OCI-M1 (cell line): ENCODE measurements at places on chromosomes 6 and 20.

- no peak for DNase-seq
Measured at GRCh38 chr6:17865243-17865642, 122.2 kb downstream of the KIF13A start.

GRCh38 chr6:106630366-106630765, 988 bp downstream of the QRSL1 start:
- peak; percentile 59 for DNase-seq

- no peak for DNase-seq
Measured at GRCh38 chr20:45098103-45098773, 2.7 kb downstream of the KCNS1 start.

DNA sequence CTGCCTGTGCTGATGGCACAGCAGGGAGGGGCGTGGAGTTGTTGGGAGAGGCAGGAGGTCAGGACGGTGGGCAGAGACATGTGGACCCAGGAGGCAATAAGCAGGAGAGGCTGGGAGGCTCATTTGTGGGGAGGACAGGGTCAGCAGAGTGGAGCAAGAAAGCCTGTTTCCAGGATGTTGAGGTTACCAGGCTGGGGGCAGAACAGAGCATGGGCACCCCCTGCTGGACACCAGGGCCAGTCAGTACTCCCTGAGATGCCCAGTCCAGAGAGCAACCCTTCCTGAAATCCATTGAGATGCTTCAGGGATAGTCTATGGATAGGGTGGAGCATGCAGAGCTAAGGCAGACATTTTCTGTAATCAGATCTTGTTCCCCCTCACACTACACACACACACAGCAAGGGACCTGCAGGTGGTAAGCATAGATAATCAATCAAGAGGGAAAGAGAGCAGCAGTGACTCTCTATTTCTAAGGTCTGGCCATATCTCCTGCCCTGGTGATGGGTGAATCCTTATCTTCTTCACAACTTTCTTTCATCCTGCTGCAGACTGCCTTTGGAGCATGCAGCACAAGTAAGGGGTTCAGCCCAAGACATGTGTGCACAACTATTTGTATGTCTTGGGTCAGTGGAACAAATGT, 41.7 kb downstream of the MOCS1 start:
- DNase-seq: peak; percentile 42

DNA sequence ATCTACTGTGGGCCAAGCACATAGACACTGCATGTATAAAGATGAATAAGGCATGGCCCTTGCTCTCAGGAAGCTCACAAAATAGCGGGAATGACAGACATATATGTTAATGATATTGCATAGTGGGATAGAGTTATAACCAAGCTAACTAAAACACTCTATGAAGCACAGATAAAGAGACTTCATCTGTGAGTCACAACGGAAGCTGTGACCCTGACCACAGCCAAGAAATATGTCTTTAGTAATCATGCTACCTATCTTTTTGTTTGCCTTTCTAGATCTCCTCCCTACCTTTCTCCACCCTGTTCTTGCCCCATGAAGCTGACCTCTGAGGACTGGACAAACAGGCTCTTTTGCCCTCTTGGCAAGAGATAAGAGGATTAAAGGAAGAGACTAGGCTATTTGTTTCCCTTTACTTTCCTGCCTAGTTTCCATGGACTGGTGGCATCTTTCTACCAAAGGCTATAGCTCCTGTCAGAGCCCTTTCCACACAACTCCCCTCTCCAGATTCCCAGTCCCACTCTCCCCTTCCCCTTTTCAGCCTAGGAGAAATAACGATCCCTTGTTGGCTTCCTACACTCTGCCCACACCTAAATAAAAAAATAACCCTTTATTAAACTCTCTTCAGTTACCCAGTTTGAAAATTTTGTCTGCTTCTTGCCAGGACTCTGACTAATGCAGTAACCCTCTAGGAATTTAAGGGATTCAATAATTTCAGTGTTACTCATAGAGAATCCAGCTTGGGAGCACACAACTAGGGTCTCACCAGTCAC, 504.9 kb upstream of the MARCKS start:
- DNase-seq: peak; percentile 81

DNA sequence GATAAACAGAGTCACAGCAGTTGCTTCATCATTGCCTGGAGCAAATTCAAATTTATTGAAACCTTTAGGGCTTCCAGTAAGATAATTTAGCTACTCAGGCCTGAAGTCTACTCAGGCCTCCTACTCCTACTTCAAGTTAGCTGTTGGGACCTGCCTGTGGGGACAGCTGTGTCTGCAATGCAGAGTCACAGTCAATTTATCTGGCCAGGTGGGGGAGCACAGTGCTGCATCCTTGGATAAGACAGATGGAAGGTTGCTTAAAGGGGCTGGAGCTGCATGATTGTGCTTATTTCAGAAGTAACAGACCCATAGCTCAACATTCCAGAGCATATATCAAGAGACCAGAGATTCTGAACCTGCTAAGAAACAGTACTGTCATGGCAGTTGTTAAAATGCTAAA, 932.1 kb downstream of the QKI start:
- peak; percentile 37 for DNase-seq

DNA sequence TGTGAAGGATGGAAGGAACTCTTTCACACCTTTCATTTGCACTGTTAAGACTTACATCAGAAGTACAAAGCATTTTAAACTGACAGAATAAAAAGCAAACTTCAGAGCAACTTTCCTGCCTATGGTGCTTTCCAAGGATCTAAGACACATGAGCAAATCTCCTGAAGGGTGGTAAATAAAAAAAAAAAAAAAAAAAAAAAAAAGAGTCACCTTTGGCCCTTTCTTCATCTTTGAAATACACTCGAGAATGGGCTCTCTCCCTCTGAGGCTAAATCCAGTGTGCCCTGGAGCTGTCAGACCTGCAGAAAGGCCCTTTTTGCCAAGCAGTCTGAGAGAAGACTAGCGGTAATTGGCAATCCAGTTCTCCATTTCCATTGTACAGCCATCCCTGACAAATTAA, 1113.8 kb upstream of the FLRT3 start:
- no peak for DNase-seq

DNA sequence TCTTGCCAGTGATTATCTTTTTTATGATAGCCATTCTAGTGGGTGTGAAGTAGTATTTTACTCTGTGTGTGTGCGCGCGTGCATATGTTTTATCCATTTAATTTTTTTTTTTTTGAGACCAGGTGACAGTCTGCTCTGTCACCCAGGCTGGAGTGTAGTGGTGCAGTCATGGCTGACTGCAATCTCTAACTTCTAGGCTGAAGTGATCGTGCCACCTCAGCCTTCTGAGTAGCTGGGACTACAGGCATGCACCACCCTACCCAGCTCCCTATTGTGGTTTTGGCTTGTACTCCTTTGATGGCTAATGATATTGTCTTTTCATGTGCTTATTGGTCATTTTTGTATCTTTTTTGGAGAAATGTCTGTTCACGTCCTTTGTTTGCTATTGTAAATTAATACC, 33.3 kb downstream of the ITCH start:
- no peak for DNase-seq

- no peak for DNase-seq
Measured at GRCh38 chr6:3370361-3371221, 86.3 kb downstream of the SLC22A23 start.

DNA sequence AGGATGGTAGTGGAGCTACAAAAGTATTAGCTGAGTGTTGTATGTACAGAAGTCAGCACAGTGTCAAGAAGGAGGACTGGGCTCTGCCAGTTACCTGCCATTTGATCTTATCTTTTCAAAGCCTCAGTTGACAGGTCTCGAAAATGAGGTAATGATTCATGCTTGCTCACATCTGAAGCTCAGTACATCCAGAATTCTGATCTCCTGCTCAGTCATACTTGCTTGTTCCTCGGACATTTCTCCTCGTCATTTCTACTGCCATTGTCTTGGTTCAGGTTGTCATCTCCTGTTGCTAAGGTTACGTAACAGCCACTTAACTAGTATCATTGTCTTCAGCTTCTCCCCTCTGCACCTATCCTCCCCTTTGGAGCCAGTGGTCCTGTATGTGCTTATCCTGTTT, 89.5 kb downstream of the SLX4IP start:
- no peak for DNase-seq

GRCh38 chr6:136962661-136963060, 40.6 kb downstream of the SLC35D3 start:
- DNase-seq: peak; percentile 66

DNA sequence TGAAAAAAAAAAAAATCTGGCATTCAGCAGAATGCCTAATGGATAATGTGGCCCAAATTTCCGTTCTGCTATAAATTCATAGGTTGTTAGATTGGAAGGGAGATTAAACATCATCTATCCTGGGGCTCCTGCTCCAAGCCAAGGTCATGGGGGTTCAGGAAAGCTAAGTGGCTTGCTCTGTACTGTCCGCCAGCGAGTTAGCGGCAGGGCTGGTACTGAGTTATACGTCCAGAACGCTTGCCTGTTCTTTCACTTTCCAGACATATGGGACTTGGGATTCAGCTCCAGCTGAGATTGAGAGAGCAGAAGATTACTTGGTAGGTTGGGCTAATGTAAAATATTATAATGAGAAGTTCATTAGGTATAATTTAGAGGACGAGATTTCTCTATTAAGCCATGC, 858 bp downstream of the RWDD1 start:
- DNase-seq: peak; percentile 46

DNA sequence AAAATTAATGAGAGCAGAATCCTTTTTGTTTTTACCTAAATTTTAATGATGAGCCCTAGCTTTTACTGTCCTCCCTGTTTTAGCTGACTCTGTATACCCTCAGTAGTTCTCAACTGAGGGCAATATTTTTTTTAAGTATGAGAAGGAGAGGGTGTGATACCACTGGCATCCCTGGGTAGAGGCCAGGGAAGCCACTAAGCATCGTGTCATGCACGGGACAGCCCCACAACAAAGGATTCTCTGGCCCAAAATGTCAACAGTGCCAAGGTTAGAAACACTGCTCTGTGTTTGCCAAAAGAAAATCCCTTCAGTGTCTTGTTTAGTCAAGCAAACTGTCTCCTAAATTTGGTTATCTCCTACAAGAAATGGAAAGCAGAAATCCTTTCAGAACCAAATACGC, 210.4 kb downstream of the KCNQ5 start:
- no peak for DNase-seq

DNA sequence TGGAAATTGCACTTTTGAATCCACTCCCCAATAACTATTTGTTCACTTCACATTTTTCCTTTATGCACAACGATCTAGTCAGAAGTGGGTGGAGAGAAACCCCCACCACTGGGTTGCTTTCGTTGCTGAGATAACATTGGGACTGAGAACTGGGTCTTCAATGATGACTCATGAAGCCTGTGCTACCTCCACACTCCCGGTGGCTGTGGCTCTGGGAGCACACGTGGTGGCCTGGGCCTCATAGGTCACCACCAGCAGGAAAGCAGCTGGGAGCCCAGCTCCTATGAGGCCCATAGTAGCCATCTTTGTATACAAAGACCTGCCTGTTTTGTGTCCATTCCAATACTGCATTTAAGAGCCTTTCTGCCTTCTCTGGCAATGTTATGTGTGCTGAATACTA, 178.0 kb upstream of the SASH1 start:
- peak; percentile 21 for DNase-seq

DNA sequence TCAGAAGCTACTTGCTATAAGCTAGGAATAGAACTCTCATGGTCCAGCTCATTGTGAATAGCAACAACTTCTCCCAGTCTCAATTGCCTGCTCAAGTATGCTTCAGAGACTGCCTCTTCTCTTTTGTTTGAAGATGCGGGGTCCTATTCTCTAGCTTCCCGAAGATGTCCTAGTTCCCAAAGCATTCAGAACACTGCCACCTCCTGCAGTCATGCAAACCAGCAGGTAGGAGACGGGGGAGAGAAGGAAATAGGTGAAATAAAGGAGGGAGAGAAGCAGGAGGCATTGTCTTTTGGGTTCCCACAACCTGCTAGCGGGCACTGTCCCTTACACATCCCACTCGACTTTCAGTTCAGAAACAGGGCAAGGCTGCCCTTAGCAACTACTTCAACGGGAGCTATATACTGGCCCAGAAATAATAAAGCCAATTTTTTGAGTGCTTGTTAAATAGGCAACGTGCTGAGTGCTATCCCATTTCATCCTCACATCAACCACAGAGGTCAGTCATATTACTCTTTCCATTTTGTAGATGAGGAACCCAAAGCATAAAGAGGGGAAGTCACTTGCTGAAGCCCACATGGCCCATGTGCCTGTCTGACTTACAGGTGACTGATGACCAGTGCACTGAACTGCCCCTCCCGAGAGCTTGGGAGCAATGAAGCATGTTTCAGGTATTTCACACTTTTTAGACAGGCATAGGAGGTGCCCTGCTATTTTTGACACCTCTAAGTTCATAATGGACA, 61.9 kb upstream of the ATXN1 start:
- DNase-seq: no peak

- no peak for DNase-seq
Measured at GRCh38 chr6:41359617-41360313, 24.4 kb downstream of the NCR2 start.

GRCh38 chr6:80618953-80619352, 512.5 kb downstream of the BCKDHB start:
- DNase-seq: no peak
